CMK (cell line): ENCODE measurements at places on chromosomes 16 and 17.

DNA sequence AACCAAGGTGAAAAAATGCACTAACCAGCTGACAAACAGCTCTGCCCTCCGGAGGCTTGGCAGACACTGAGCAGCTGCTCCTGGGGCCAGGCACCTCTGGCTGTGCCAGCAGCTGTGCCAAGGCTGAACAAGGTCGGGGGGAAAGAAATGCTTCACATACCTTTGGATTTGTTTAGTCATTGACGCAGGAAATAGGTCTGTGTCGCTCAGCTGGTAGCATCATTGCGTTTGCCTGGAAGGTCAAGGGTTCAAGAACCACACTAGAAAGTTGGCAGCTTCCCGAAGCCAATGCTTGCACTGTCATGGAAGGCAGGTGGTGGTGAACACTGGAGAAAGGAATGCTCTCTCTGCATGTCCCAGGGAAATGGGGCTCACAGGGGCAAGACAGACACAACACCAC, 63.5 kb downstream of the PCTP start:
- no peak for DNase-seq

DNA sequence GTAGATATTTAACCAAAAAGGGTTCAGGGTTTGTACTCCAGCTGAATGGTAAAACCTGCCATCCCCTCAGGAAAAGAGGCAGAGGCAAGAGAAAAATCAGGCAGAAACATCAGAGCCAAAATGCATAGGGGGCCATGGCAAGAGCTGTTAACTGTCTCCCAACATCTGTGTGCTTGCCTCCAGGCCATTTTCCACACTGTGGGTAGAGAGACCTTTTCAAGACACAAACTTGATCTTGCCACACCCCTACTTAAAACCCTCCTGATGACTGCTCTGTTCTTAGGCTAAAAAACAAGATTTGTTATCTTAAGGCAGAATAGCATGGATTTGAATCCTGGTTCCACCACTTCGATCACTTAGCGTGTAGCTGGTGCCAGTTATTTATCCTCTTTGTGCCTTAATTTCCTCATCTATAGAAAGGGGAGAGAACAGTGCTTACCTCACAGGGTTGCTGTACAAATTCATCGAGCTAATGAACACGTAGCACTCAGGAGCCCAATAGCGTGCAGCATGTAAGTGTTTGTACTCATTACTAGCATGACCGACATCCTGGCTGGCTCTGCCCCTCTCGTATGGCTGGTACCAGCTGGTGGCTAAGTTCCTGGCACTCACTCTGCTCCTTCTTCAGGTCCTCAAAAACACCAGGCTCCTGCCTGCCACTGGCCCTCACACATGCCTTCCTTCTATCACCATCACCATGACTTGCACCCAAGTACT, 25.8 kb downstream of the STAT3 start:
- no peak for DNase-seq

DNA sequence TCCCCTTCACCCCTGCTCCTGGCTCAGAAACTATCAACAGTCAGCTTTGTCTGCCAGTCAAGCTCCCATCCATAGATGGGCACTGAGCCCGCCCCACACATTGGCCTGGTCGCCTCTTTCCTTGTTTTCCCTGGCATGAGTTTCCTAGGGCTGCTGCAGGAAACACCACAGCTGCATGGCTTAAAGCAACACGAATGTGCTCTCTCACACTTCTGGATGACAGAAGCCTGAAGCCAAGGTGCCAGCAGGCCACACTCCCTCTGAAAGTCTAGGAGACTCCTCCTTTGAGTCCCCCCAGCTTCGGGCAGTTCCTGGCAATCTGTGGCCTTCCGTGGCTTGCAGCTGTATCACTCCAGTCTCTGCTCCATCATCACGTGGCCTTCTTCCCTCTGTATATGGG, 69.9 kb downstream of the TBC1D16 start:
- no peak for DNase-seq

DNA sequence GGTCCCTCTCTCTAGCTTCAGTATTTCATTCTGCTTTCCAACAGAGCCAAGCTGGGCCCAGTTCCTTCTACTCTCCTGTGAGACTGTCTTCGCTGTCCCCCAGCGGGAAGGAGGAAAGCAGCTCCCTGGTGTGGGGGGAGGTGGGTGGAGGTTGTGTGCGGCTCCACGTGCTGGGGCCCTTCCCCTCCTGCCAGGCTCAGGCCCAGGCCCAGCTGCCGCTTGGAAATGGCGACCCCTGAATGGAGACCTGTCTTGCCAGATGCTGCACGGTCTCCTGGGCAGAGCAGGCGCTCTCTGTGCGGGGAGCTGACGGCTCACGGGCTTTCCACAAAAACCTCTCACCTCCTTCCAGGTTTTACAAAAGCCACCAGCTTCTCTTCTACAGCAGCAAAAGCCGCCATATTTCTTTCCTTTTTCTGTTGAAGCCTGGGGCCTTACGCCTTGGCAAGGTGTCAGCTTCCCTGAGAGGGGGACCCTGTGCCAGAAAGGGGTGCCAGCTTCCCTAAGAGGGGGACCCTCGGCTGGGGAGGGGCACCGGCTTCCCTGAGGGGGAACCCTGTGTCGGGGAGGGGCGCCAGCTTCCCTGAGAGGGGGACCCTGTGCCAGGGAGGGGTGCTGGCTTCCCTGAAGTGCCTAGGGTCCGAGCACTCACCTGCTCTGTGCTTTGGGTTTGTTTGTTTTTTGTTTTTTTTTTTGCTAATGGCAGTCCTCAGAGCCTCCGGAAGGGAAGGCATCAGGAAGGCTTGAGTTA, 47.5 kb downstream of the ZNF778 start:
- no peak for DNase-seq

DNA sequence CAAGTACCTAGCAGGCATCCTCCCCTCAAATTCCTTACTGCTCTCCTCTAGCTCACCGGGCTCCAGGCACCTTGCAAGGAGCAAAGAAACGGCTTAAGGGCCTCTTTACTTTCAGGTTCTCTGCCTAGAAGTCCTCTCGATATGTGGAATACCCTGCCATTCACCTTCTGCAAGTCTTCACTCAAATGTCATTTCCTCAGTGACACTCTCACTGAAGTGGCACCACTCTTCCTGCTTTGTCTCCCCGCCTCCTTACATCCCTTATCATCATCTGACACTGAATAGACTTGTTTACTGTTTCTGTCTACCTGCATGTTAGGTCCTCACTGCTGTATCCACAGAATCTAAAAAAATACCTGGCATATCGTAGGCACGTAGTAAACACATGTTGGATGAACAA, 947 bp downstream of the SLC7A6OS start:
- no peak for DNase-seq

GRCh38 chr17:46136820-46137219, 56.4 kb downstream of the KANSL1 start:
- no peak for DNase-seq

- no peak for DNase-seq
These were observed 3.3 kb upstream of the COG1 start for GRCh38 chr17:73189417-73190099.

- no peak for DNase-seq
These were observed 29.4 kb downstream of the CACNA1H start for GRCh38 chr16:1182316-1182671.

DNA sequence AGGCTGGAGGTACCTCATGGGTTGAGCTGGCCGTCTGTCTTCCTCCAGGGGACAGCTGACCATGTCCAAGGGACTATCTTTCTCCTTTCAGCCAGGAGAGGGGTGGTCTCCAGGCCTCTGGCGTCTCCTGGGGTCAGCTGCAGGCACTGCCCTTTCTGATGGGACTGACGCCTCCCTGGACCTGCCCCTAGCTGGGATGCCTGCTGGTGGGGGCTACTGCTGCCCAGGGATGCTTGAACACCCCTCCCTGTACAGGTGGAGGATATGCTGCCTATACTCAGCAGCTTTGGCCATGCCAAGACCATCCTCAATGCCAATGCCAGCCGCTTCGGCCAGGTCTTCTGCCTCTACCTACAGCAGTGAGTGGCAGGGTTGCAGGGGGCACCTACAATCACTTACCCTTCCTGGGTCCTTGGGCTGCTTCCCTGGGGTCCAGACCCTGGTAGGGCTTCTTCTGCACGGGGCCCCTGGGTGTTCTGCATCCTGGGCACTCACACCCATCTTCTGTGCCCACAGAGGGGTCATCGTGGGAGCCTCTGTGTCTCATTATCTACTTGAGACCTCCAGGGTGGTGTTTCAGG, 4.2 kb downstream of the MYO15B start:
- DNase-seq = no peak

- DNase-seq = no peak
These were observed 46.0 kb downstream of the CDH11 start for GRCh38 chr16:65075877-65076276.

- no peak for DNase-seq
These were observed 19.7 kb upstream of the RMI2 start for GRCh38 chr16:11325404-11326083.

- no peak for DNase-seq
These were observed 50.1 kb downstream of the FOXK2 start for GRCh38 chr17:82569621-82570020.

DNA sequence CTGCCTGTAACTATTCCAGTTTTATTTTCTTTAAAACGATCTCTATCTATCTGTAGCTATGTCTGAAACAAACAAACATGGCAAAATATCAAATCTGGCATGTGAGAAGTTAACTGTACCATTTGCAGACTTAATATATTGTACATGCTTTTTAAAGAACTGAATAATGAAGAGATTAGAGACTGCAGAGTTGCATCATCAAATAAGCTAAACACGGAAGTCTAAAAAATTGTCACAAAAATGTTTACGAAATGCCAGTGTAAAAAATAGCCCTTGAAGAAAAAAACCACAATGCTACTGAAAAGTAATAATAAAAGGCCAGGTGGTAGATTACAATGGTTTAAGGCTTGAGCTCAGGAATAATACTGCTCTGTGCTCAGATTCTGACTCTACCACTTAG, 43.1 kb downstream of the HS3ST3A1 start:
- DNase-seq = no peak

DNA sequence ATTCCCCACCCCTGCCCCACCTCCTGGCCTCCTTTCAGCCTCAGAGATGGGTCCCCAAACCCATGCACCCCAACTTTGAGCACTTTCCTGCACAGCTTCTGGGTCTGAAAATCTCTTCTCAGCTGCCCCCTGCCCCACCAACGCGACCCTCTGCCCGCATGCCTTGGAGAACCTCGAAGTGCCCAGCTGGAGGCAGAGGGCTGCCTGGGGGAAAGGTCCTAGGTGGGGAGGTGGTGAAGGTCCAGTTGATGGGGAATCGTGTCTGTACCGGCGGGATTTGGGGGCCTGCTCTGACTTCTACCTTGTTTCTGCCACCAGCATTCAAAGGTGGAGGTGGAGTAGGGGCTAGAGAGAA, 1.3 kb downstream of the NKD1 start:
- no peak for DNase-seq

DNA sequence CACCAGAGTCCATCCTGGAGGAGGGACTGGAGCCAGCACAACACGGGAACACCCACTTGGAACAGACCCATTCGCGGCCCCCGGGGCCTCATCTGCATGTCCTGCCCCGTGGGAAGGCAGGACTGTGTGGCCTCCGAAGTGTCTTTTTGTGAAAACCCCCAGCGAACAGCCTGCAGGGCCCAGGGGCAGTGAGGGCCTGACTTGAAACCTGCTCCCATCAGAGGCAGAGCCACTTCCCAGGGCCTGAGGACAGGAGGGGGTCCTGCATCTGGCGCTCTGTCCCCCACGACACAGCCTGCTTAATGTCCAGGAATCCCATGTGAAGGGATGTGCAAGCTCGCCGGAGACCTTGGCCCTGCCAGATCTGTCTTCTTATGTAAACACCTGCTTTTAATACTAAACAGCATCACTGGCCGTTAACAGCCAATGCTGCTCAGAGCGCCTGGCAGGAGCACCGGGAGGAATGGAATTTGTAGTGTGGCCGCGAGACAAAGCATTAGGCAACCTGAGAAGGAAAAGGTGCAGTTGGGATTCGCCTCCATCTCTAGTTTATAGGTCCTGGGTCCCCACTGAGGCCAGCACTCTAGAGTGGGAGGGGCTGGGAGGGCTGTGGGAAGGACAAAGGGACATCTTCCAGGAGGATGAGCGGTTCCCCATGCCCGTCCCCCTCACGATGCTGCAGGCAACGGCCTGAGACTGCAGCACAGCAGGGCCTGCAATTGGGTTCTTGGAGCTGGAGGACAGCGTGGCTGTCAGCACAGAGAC, 9.6 kb upstream of the EVPL start:
- no peak for DNase-seq

- DNase-seq = no peak
These were observed 4.7 kb downstream of the HS3ST6 start for GRCh38 chr16:1913327-1914083.

DNA sequence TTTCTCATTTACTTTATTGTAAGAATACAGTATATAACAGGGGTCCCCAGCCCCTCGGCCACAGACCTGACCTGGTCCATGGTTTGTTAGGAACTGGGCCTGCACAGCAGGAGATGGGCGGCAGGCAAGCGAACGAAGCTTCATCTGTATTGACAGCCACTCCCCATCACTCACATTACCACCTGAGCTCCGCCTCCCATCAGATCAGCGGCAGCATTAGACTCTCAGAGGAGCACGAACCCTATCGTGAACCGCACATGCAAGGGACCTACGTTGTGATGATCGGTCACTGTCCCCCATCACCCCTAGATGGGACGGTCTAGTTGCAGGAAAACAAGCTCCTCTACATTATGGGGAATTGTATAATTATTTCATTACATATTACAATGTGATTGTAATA, 410.6 kb downstream of the SLC39A11 start:
- no peak for DNase-seq

DNA sequence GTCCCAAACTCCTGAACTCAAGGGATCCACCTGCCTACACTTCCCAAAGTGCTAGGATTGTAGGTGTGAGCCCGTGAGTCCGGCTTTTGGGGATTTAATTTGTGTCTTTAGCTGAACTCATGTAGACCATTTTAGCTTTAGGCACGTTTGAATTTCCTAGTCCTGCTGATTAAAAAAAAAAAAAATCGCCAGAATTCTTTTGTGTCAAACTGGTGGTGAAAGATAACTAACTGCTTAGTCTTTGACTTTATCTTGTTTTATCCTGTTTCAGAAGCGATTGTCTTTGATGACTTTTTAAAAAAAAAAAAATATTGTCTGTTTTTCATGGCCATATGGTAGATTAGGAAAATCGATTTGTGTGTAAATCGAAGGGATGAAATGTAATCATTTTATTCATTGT, 2.6 kb downstream of the RABEP1 start:
- no peak for DNase-seq

- no peak for DNase-seq
These were observed 1.4 kb downstream of the SLC4A1 start for GRCh38 chr17:44266402-44267164.

- DNase-seq = no peak
These were observed 17.4 kb downstream of the OGFOD1 start for GRCh38 chr16:56468800-56469199.

- DNase-seq = no peak
These were observed 908 bp downstream of the COG4 start for GRCh38 chr16:70522216-70523075.
